NCI-H1930 (cell line): ENCODE measurements at places on chromosomes 5 and 9.

DNA sequence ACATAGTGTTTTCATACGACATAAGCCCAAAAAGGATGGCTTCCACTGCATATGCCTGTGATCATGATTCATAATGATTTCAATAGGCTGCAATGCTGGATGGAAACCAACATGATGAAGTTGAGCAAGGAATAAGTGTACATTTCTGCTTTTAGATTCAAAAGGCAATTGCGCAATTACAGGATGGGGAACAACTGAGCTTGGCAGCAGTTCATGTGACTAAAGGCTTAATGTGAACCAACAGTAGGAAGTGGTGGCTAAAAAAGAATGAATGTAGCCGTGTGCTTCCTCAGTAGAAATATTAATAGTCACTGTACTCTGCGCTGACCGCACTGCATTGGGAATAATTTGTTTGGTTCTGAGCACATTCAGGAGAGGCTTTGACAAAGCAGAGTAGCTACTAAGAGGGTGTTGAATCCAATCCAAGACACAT lies 51.2 kb downstream of the SLC1A3 start:
- no peak for DNase-seq

DNA sequence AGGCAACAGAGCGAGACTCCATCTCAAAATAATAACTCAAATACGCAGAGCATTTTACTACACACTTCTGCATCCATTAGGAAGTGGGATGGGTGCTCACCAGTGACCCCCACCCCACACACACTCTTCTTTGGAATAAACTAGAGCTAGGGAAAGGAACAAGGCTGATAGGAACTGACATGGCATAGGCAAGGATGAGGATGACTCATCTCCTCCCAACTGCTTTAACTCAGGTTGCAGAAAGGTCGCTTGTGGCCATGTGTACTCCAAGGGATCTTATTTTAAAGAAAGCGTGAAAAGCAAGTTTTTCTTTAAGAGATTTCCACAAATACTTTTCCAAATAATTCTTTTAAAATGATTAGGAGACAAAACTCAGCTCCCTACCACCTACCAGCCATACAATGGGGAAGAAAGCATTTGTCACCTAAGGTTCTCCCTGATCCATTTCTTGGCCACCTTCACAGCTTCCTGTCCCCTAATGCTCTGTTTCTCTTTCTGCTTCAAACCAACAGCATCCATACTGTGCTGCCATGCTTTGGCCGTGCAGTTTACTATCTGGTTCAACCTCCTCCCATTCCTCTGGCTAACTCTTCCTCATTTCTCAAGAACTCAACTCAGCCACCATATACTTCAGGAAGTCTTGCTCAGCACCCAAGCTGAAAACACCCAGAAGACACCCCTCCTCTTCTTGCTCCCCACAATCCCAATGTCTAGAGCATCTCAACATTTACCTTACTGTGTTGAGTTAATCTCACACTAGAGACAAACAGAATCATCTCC lies 211.9 kb downstream of the ACTL7B start:
- DNase-seq = no peak

DNA sequence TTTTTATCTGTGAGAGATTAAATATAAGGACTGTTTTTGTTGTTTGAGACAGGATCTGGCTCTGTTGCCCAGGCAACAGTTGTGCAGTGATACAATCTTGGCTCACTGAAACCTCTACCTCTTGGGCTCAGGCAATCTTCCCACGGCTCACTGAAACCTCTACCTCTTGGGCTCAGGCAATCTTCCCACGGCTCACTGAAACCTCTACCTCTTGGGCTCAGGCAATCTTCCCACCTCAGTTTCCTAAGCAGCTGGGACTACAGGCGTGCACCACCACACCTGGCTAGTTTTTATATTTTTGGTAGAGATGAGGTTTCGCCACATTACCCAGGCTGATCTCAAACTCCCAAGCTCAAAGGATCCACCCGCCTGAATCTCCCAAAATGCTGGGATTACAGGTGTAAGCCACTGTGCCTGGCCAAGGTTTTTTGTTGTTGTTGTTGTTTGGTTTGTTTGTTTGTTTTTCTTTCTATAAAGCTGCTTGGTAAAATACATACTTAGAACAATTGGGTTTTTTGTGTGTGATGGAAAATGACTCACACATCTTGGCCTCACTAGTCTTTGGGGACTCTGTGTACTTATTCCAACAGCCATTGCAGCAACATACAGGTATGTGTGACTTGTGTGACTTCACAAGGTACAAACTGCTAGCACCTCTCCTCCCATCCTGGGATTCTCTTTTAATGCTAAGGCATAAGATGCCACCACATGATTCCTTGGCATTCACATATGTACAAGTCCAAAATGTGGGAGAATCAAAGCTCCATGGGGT lies 36.5 kb upstream of the RASA1 start:
- no peak for DNase-seq

DNA sequence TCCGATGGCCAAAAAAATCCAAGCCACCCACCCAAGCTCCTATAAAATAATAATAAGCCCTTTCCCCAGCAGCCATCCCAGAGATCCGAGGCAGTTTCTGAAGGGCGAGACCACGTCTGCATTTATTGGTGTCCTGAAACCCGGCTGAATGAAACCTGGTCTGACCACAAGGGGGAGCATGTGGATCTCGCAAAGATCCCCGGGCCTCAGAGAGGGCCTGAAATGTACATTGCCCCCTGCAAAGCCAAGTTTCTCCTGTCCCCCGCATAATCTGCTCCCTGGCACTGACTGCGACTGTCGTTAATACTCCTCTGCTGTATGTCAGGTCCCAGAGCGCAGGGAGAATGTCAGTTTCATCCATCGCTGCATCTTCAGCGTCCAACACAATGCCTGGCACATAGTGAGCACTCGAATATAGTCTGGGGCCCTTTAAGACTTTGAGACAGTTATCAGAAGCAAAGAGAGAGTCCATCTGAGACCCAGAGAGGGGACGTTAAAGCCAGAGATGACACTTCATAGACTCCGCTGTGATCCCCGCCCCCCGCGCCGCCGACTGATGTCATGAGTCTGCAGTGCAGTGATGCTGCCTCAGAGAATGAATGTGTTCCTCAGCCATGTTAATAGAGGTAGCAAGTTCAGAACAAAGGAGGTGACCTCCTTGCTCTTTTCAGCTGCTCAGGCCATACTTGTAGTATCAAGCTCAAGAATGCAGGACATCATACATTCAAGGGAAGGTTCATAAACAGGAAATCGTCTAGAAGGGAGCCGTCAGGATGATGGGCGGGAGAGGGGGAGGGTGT lies 74.5 kb upstream of the BARHL1 start:
- peak; percentile 27 for DNase-seq

GRCh38 chr5:5967373-5967772 lies 411.0 kb downstream of the MED10 start:
- DNase-seq = no peak

DNA sequence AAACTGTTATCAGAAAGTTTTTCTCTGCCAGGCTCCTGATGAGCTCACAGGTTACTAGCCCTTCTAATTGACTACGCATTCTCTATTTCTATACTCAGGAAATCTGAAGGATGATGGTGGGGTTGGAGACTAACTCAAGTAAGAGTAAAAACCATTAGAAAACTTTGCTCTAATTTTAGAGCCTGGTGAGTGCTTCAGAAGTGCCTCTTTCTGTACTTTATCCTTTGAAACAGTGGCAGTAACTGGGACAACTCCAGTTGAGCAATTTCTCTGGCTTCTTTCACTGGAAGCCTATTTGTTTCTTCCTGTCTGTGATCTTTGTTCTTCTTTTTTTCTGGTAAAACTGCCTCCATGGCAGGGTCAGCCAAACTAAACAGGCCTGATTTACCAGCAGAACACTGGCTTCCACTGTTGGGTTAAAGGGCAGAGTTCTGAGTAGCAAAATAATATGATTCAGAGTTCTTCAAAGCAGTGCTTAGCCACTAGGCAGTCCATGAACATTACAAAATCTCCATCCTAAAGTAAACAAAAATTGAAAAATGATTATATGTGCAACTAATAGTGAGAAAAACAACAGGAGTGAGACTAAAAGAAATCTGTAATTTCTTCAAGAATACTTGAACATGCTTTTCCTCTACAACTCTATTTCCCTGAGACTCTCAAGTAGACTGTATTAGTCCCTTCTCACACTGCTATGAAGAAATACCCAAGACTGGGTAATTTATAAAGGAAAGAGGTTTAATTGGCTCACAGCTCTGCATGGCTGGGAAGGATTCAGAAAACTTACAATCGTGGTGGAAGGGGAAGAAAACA lies 79.8 kb downstream of the MROH2B start:
- no peak for DNase-seq

DNA sequence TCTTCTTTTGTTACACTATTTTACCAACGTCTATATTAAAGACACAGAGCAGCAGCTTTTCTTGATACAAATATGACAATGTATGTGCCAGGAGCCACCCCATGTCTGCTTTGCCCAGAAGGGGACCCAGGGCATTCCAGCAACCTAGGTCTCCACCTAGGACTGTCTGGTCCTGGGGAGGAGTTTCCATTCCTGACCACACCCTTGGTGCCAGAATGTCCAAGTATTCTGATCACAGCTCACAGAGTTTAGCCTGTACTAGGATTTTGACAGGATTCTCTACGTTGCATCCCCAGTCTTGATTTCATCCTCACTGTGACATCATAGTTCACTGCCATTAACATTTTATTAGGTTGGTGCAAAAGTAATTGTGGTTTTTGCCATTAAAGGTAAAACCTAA lies 224.7 kb downstream of the SREK1 start:
- no peak for DNase-seq

GRCh38 chr5:151682240-151682639 lies 4.5 kb downstream of the SPARC start:
- no peak for DNase-seq

- DNase-seq = no peak
Observed at GRCh38 chr5:1391691-1392090, 46.8 kb upstream of the CLPTM1L start.

DNA sequence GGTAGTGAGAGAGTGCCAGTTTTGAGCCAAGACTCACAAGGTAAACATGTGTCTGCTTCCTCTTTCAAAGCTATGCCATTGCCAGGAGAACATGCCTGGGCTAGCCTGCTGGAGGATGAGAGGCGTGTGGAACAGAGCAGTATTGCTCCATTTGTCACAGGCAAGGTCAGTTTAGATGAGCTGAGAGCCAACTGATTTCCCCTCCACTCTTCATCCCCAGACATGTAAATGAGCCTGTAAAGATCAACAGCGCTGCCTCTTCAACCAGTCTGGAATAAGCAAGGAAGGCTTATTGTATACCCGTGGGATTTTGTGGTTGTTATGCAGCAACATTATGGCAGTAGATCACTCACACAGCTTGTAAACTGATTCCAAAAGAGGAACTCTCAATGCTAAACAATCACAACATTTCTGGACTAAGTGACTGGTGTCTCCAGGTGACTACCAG lies 8.2 kb upstream of the GDNF start:
- DNase-seq = no peak

GRCh38 chr9:89361816-89362646 lies 43.7 kb downstream of the SECISBP2 start:
- no peak for DNase-seq

DNA sequence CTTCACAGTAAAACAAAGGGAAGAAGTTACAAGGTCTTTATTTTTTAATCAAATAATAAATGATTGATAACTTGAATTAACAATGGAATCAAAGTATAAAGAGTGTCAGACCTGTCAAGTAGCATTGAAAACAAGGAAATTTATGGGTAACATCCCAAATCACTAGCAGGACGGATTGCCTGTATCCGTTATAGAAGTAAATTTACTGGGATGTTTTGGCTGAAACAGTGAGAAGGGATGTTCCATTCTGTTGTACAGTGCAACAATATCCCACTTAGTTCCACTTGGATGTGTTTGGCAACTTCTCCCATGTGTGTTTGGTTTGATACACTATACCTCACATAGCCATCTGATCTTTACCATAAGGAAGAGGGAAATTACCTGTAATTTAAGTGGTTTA lies 421.0 kb upstream of the CHD1 start:
- no peak for DNase-seq

GRCh38 chr9:137454145-137454596 lies 5.0 kb downstream of the NSMF start:
- DNase-seq = no peak

- no peak for DNase-seq
Observed at GRCh38 chr5:58235299-58235698, 224.6 kb downstream of the PLK2 start.

GRCh38 chr9:92535940-92536850 lies at the start of gene ECM2:
Gene ECM2, minus strand, starts transcription at chr9:92535990. Its CDS starts 13,124 bp downstream, at chr9:92522866.
- DNase-seq = no peak

DNA sequence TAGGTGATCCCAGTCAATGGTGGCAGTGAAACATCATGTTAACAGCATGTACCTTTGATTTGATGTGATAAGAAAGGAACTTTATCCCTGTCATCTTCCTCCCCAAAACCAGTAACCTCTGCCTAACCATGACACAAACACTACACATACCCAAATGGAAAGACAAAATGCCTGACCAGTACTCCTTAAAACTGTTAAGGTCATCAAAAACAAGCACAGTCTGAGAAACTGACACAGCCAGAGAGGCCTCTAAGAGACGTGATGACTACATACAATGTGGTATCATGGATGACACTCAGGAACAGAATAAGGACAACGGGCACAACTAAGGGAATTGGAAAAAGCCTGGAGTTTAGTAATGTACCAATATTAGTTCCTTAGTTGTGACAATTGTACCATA lies 3.9 kb upstream of the IL5 start:
- no peak for DNase-seq

- DNase-seq = no peak
Observed at GRCh38 chr9:117164512-117164911, 250.3 kb downstream of the ASTN2 start.

- no peak for DNase-seq
Observed at GRCh38 chr5:54570916-54571315, 53.4 kb downstream of the SNX18 start.
